ENCODE measurements at places on chromosomes 4 and X.

- no peak for DNase-seq
Measured at GRCh38 chr4:146132445-146132844, 43.1 kb upstream of the LSM6 start.

- peak; percentile 18 for DNase-seq
Measured at GRCh38 chrX:73728602-73729001, 165.6 kb downstream of the CHIC1 start.

DNA sequence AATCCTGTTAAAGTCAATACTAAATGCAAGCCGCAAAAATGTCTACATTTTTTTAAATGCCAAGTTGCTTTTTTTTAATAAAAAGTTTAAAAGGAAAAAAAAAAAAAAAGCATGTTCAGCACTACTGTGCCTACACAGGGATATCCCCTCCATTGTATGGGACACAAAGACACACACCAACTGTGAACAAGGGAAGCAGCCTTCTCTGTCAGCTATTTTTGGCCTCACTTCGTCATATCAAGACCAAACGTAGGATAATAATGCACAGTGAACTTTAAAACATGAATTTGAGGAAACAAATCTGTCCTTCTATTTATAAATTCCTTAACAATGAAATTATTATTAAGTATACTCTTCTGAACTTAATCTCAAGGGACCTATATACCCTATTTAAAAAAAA lies 4.4 kb downstream of the FBXW7 start:
- DNase-seq = no peak

GRCh38 chr4:123621072-123621705 lies 224.6 kb downstream of the SPRY1 start:
- DNase-seq = no peak

- peak; percentile 62 for DNase-seq
Measured at GRCh38 chr4:2186133-2186864, 55.6 kb downstream of the HAUS3 start.

- no peak for DNase-seq
Measured at GRCh38 chr4:6594826-6595355, 19.9 kb downstream of the MAN2B2 start.

- peak; percentile 51 for DNase-seq
Measured at GRCh38 chrX:119990556-119991004, 47.0 kb upstream of the NKAP start.

GRCh38 chr4:185379326-185380295 lies 16.1 kb downstream of the LRP2BP start:
- no peak for DNase-seq

- DNase-seq = peak; percentile 37
Measured at GRCh38 chr4:82421796-82422560, 8.3 kb downstream of the HNRNPDL start.

- no peak for DNase-seq
Measured at GRCh38 chrX:54166915-54167314, 16.1 kb downstream of the FAM120C start.

DNA sequence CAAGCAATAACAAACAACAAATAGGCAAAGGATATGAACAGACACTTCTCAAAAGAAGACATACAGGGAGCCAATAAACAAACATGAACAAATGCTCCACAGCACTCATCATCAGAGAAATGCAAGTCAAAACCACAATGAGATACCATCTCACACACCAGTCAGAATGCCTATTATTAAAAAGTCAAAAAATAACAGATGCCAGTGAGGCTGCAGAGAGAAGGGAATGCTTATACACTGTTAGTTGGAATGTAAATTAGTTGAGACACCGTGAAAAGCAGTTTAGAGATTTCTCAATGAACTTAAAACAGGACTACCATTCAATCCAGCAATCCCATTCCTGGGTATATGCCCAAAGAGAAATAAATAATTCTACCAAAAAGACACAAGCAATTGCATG lies 129.8 kb upstream of the MAGEB2 start:
- DNase-seq = no peak
